Testis (tissue), 5 donors: ENCODE measurements at places on chromosomes 4 and X. TPM values are rescaled to one million over a fixed set of nuclear protein-coding genes. Genes with fewer than 3 reads are reported as not detected.

GRCh38 chrX:21744721-21745120 is 13.2 kb downstream of the SMPX start:
- DNase-seq = no peak
- no peak overlapping the region for H3K4me3 ChIP-seq
- no peaks in the 10 kb centered on the region for H3K36me3 ChIP-seq

DNA sequence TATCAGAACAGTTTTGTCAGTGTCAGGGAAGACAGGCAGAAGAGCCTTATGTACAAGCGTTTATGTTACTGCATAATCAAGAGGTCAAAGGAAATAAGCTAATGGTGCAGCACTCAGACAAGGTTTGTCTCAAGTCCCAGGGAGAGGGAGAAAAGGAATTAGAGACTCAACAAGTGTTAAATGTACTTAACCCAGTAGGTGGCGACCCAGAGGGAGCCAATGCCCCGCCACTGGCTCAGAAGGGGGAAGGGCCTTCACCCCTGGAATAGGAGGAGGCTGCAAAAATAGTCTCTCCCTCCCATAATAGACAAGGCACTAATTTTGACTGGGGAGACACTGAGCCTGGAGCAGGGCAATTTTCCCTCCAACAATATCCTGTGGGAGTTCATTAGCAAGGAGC is 14.1 kb upstream of the PAPSS1 start:
- H3K27me3 ChIP-seq = no peaks in the 10 kb centered on the region
- DNase-seq = no peak
- no peak overlapping the region for H3K4me3 ChIP-seq

GRCh38 chr4:95701500-95702170 is 138.3 kb upstream of the PDHA2 start:
- DNase-seq = no peak
- H3K4me1 ChIP-seq = peaks cover 4% of the 10 kb centered on the region
- H3K36me3 ChIP-seq = no peaks in the 10 kb centered on the region

DNA sequence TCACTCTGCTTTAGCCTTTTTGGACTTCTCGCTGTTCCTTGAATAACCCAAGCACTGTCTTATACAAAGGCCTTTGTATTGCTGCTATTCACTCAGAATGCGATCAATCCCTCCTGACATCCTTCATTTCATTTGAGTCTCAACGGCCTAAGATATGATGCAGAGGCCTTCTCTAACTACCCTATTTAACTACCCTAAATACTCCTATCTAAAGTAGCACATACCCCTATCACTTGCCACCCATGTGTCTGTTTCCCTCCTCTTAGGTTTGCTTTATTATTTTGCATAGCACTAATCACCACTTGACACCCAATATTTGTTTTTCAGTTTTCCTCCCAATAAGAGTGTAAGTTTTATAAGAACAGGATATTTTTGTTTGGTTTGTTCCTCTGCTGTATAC is 42.3 kb upstream of the ACSL4 start:
- H3K27me3 ChIP-seq = no peaks in the 10 kb centered on the region
- H3K27ac ChIP-seq = no peak overlapping the region
- no peaks in the 10 kb centered on the region for H3K4me1 ChIP-seq
- H3K36me3 ChIP-seq = no peaks in the 10 kb centered on the region

DNA sequence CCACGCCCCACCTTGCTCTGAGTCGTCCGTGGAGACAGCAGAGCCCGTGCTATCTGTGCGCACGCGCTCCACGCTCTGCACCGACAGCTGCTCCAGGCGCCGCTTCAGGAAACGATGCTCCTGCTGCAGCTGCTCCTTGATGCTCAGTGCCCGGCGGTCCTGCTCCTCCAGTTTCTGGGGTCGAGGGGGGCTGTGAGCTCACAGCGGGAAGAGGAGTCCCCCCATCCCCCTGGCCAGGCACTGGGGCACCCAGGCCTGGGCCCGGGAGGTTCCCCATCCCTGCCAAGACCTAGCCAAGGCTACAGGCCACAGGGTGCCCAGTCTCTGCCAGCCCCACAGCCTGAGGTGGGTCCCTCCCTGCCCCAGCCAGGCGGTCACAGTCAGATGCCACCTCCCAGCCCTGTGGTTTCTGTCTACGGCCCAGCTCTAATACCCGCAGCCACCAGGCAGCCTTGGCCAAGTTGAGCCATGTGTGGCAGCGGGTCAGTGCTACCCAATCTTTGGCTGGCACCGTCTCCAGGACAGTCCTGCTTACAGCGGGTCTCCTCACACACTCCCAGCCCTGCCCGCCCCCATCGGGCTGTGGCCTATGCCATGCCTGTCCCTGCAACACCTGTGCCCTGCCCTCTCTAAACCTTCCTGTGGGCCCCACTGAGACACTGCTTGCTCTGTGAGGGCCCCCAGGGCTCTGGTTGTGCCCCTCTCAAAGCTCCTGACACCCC is 9.3 kb upstream of the HAUS3 start:
- H3K36me3 ChIP-seq = no peaks in the 10 kb centered on the region
- DNase-seq = peak; percentile 11
- H3K27me3 ChIP-seq = no peaks in the 10 kb centered on the region
- H3K4me3 ChIP-seq = no peak overlapping the region
- peaks cover 18% of the 10 kb centered on the region for H3K4me1 ChIP-seq

DNA sequence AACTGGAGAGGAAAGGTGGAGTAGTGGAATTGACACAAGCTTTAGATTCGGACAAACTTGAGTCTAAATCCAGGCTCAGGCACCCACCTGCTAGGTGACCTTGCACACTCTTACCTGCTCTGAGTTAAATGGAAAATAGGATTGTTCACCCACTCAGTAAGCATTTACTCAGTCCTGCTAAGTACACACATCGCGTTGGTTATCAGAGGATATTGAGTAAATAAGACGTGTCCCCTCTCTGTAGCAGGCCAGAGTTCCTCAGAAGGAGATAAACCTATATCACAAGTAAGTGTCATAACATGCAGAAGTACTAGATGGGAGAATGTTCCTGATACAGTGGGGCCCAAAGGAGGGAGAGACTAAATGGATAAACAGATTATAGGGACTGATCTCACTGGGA is 117.7 kb downstream of the SMIM20 start:
- H3K27me3 ChIP-seq = no peaks in the 10 kb centered on the region
- no peak overlapping the region for H3K4me3 ChIP-seq
- H3K27ac ChIP-seq = no peak overlapping the region
- no peak for DNase-seq
- H3K4me1 ChIP-seq = peaks cover 16% of the 10 kb centered on the region
- no peaks in the 10 kb centered on the region for H3K36me3 ChIP-seq

DNA sequence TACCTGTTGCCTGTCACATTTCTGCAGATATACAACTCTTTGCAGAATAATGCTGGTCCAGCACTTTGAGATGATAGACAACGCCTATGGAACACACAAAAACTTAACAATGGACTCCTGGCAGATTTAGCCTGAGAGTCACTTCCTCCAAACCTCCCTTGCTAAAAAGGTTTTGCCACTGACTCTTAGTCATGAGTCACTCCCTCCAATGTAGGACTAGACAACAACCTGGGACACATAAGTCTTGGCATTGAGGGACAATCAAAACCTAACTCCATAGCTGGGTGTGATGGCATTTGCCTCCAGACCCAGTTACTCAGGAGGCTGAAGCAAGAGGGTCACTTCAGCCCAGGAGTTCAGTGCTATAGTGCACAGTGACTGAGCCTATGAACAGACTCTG is 22.0 kb upstream of the EIF4E start:
- no peak overlapping the region for H3K27ac ChIP-seq
- no peaks in the 10 kb centered on the region for H3K27me3 ChIP-seq
- H3K36me3 ChIP-seq = no peaks in the 10 kb centered on the region
- no peak overlapping the region for H3K4me3 ChIP-seq
- H3K4me1 ChIP-seq = no peaks in the 10 kb centered on the region

DNA sequence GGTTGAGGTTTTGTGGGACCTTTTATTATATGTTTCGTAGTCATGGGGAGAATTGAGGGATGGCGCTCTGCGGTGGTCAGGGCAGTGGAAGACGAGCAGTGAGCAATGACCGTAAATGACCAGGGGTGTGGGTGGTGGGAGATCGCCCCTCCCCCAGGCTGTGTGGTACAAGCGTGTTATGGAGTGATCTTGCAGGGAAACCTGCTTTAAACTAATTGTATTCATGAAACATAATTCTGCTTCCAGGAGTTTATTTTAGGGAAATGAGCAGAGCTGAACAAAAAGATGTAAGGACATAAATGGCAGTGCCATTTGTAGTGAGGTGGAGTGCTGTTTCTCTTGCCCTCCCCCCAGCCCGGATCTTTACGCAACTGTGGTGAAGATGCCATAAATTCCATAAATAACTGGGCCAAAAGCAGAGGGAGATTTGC is 20.2 kb downstream of the GYG2 start:
- H3K4me3 ChIP-seq = no peak overlapping the region
- no peak overlapping the region for H3K27ac ChIP-seq
- no peaks in the 10 kb centered on the region for H3K4me1 ChIP-seq

GRCh38 chrX:141142946-141143345 is 34.0 kb downstream of the LDOC1 start:
- no peak for DNase-seq
- no peaks in the 10 kb centered on the region for H3K4me1 ChIP-seq
- H3K4me3 ChIP-seq = no peak overlapping the region
- H3K36me3 ChIP-seq = no peaks in the 10 kb centered on the region
- H3K27ac ChIP-seq = no peak overlapping the region
- H3K27me3 ChIP-seq = no peaks in the 10 kb centered on the region

DNA sequence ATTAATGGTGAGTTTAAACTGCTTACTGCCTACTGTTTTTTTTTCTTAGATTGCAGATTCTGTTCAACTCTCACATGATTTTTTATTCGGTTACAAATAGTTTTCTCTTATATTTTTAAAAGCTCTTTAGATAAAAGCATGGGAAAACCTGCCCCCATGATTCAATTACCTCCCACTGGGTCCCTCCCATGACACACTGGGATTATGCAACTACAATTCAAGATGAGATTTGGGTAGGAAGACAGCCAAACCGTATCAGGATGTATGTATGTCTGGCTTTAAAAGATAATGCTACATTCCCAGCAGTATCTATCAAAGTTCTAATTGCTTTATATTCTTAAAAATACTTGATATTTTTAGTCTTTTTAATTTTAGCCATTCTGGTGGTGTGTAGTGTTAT is 131.5 kb downstream of the JADE1 start:
- no peaks in the 10 kb centered on the region for H3K4me1 ChIP-seq
- DNase-seq = no peak
- H3K27ac ChIP-seq = no peak overlapping the region
- no peaks in the 10 kb centered on the region for H3K27me3 ChIP-seq
- H3K36me3 ChIP-seq = no peaks in the 10 kb centered on the region

- no peaks in the 10 kb centered on the region for H3K27me3 ChIP-seq
- no peaks in the 10 kb centered on the region for H3K36me3 ChIP-seq
- no peak for DNase-seq
- no peak overlapping the region for H3K4me3 ChIP-seq
Observed at GRCh38 chr4:25076625-25077398, 46.1 kb upstream of the LGI2 start.

DNA sequence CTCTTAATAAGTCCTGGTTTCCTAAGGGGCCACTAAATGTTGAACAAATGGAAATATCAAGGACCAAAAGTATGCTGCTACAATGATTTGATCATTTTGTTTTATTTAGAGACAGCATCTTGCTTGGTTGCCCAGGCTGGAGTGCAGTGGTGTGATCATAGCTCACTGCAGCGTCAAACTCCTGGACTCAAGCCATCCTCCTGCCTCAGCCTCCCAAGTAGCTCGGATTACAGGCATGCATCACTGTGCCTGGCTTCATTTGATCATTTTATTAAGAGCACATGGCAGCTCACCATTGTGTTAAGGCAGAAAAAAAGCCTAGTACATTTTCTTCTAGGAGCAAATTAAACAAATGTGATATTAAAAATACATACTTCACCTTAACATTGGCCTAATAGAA is 52.7 kb downstream of the DCLK2 start:
- H3K27me3 ChIP-seq = no peaks in the 10 kb centered on the region
- no peak overlapping the region for H3K27ac ChIP-seq
- H3K36me3 ChIP-seq = no peaks in the 10 kb centered on the region
- H3K4me3 ChIP-seq = no peak overlapping the region

DNA sequence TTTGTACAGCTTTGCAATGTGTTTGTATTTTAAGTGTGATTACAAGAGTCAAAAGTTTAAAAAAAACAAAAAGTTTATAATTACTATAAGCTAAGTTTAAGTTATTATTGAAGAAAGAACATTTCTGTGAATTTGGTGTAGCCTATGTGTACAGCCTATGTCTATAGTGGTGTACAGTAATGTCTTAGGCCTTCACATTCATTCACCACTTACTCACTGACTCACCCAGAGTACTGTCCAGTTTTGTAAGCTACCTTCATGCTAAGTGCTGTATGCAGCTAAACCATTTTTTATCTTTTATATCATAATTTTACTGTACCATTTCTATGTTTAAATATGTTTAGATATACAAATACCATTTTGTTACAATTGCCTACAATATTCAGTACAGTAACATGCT is 182.3 kb downstream of the RPA4 start:
- DNase-seq = no peak
- no peak overlapping the region for H3K4me3 ChIP-seq
- no peaks in the 10 kb centered on the region for H3K27me3 ChIP-seq
- no peaks in the 10 kb centered on the region for H3K36me3 ChIP-seq

- H3K27me3 ChIP-seq = no peaks in the 10 kb centered on the region
- no peak overlapping the region for H3K27ac ChIP-seq
- no peak for DNase-seq
- no peaks in the 10 kb centered on the region for H3K36me3 ChIP-seq
- no peak overlapping the region for H3K4me3 ChIP-seq
Observed at GRCh38 chr4:67568820-67569219, 10.3 kb downstream of the STAP1 start.

- no peaks in the 10 kb centered on the region for H3K27me3 ChIP-seq
- no peak for DNase-seq
- no peak overlapping the region for H3K27ac ChIP-seq
- no peak overlapping the region for H3K4me3 ChIP-seq
Observed at GRCh38 chr4:177798161-177798560, 355.9 kb upstream of the AGA start.

- H3K27me3 ChIP-seq = no peaks in the 10 kb centered on the region
- H3K4me3 ChIP-seq = no peak overlapping the region
- DNase-seq = no peak
- H3K4me1 ChIP-seq = no peaks in the 10 kb centered on the region
Observed at GRCh38 chr4:153176938-153177337, 27.3 kb upstream of the TRIM2 start.

SPACA5 gene
- 23.4 TPM for polyA plus RNA-seq

SHOX gene
- not detected for polyA plus RNA-seq

TIMM8A gene
- polyA plus RNA-seq = 8.2 TPM

CXorf49 gene
- polyA plus RNA-seq = 6.0 TPM
